ENCODE measurements at places on chromosomes 5 and 9. TPM values are rescaled to one million over a fixed set of nuclear protein-coding genes. Genes with fewer than 3 reads are reported as not detected.

The CHD1 gene
- total RNA-seq: 52.8 TPM

The CXCL14 gene
- total RNA-seq: 39.4 TPM

The CDO1 gene
- 28.5 TPM for total RNA-seq

The ADGRD2 gene
- not detected for total RNA-seq

The FAM13B gene
- total RNA-seq: 40.1 TPM

DNA sequence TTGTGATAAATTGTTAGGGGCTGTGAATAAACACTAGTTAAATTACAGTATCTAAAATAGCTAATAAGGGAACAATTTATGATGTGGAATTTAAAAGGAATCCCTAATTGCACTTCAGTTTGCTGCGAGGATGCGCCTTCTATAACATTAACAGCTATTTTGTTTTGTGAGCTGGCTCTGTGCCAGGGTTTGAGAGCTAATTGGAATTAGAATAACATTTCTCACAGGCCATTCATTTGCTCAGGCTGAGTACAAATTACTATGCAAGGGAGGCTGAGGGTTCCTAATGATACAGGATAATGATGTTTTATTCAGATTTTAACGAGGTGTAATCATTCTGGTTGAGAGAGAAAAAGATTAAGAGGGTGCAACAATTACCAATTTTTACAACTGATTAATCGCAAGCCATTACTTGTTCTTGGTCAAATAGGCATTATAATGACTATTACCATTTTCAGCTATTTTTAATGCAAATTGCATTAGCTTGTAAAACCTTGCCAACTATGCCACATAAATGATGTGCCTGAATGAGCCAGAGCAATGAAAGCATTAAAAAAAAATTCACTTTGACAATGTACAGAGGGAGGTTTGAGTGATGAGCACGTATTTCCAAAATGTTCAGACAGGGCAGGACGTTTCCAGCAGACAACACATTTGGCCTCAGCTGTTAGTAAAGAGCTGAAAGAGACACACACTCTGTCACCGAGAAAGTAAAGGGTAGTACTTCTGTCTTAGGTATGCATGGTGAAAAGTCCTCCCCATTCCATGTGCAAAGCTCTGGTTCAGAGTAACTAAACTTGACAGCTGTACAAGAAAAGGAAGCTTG is 576.5 kb downstream of the TLE1 start:
- no peak for DNase-seq
- H3K27ac ChIP-seq: no peak overlapping the region
- H3K27me3 ChIP-seq: no peaks in the 10 kb centered on the region
- no peak overlapping the region for H3K4me3 ChIP-seq
- H3K4me1 ChIP-seq: no peaks in the 10 kb centered on the region

- DNase-seq: peak; percentile 57
- H3K27ac ChIP-seq: no peak overlapping the region
- peaks cover 10% of the 10 kb centered on the region for H3K4me1 ChIP-seq
- H3K4me3 ChIP-seq: no peak overlapping the region
These were observed 155.8 kb upstream of the SMIM23 start for GRCh38 chr5:171629628-171630349.

GRCh38 chr9:89079391-89079790 is 88.1 kb downstream of the S1PR3 start:
- no peaks in the 10 kb centered on the region for H3K27me3 ChIP-seq
- H3K27ac ChIP-seq: no peak overlapping the region
- no peak for DNase-seq
